GM12878 (cell line): ENCODE measurements at places on chromosomes 5 and 9. TPM values are rescaled to one million over a fixed set of nuclear protein-coding genes. Genes with fewer than 3 reads are reported as not detected.

DNA sequence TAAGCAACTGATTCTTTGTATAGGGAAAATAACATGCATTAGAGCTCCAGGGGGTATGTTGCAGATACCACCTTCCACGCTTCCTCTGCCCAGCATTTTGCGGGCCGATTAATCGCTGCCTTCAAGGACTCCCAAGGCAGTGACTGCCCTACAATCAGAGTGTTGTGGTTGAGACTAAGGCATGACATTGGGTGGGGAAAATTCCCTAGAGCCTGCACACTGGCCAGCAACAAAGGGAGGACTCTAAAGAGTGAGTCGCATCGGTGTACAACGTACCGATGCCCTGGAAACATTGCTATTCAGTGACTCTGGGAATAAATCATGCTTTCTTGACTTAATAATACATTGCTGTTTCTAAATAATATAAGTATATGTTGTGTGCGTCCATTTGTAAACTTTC, 119.7 kb downstream of the ZNF462 start:
- no peak for DNase-seq

DNA sequence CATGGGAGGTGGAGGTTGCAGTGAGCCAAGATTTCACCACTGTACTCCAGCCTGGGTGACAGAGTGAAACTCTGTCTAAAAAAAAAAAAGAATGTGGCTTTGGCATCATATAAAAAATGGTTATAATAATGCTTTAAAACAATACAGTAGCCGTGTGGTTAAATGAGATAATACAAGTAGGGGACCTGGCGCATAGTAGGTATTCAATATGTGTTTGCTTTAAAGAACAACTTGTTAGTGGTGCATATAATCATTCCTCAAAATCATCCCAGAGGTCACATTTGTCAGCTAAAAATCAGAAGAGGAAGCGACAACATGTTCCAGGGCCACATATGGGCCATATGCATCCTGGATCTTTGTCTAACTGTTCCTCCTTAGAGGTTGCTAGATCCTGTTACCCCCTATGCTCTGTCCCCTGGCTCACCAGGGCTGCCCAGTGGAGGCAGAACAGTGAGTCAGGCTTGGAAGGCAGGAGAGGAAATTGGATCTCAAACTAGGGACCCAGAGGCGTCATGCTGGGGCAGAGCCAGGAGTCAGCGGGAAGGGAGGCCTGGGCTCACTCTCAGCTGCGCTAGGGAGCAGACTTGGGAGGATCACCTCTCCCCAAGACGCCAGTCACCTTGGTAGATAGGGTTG, 27.7 kb downstream of the LHX6 start:
- DNase-seq = no peak

DNA sequence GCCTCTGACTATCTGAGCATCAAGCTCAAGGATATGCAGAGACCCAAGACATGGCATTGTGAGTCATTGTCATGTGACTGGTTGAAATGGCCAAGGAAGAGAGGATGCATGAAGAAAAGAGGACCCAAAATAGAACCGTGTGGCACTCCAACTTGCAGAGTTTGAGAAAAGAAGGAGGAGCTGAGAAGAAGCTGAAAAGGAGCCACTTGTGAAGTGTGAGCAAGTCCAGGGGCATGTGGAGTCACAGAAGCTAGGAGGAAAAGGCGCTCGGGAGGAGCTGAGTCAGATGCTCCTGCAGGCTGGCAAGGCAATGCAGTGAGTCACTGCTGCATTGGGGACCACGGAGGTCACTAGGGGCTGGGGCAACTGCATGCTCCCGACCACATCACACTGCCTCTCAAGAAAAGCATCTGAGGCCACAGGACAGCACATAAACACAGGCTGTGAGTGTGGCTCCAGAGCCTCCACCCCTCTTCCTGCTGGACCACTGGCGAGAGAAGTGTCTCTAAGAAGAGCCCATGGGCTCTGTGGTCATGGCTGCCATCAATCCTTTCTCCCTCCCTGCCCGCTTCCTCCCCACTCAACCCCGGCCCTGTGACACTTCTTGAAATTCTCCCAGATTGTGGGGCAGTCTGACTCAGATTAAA, 197.6 kb downstream of the DRD1 start:
- DNase-seq = no peak

DNA sequence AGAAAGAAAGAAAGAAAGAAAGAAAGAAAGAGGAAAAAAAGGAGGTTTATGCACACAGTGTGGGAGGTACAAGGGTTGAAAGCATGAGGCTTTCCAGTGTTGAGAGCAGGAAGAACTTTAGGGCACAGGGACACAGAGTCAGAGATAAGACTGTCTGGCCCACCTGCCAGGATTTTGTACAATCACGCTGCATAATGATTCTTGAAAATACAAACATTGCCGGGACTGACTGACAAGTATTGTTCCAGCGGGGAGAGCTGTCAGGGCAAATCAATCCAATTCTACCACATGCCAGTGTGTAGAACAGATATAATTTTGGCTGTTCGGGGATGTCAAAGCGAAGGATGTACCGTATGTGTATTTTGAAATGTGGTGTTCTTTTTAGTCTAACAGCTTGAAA, 254.7 kb downstream of the NTRK2 start:
- DNase-seq = no peak

The ENTREP1 gene
- not detected in 2 replicates for total RNA-seq

- no peak for DNase-seq
Measured at GRCh38 chr9:78613006-78613405, 316.1 kb downstream of the PSAT1 start.

DNA sequence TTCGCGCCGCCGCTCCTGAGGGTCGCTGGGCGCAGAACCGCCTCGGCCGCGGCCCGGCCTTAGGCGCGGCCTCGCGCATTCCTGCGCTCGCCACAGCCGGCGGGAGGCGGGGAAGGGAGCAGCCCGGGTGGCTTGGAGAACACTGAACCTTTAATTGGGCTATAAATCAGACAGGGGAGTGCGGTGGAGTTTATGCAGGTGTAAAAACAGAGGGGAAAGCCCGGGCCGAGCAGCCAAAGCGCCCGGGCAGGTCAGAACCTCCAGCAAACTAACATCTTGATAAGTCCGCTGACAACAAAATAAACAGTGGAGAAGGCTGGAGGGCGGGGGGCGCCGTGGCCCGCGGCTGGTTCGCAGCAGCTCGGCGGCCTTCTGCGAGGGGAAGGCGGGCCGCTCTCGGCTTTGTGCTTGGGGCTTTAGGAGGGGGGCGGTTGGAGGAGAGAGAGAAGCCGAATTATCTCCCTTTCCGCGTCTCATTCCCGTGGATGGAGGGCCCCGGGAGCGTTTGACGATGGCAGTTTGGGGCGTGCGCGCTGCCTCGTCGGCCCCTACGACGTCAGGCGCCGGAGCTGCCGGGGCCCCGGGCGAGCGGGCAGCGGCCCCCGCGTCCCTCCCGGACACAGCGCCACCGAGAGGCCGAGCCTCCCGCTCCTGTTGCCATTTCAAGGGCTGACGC, 11.3 kb downstream of the FOXD1 start:
- DNase-seq = no peak

- no peak for DNase-seq
Measured at GRCh38 chr5:170363671-170364070, 25.5 kb downstream of the KCNMB1 start.

DNA sequence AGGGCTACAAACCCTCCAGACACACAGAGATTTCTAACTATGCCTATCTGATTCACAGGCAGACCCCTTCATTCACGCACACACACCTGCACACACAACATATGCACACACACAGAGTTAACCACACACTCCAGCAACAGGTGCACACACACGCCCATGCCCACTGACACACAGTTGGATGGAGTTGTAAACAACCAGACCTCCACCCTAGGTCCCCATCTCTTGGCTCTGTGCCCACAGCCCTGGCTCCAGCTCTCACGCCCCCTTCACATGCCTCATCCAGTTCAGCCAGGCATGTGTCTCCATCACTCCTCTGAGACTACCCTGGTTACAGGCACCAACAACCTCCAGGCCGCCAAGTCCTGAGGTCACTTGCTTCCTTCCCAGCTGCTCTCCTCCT, 61.1 kb downstream of the PSD2 start:
- DNase-seq = no peak

The PCA3 gene
- total RNA-seq = not detected in 2 replicates

DNA sequence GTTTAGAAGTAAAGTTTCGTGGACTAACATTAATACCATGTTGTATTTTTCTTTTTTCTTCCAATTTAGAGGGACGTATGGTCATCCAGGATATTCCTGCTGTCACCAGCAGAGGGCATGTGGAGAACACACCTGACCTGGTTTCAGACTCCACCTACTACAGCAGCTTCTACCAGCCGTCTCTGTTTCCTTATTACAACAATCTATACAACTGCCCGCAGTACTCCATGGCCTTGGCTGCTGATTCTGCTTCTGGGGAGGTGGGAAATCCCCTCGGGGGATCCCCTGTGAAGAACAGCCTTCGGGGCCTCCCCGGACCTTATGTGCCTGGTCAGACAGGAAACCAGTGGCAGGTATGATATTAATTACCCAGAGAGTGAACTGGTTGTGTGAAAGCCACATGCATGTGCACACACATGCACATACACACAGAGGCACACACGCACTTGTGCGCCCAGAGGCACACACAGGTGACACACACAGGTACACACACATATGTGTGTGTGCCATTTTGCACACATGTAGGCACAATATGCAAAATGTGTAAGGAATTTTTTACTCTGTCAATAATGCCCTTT, 52.4 kb downstream of the DMRT1 start:
- DNase-seq = peak; percentile 91

The OR1J2 gene
- not detected in 2 replicates for total RNA-seq

DNA sequence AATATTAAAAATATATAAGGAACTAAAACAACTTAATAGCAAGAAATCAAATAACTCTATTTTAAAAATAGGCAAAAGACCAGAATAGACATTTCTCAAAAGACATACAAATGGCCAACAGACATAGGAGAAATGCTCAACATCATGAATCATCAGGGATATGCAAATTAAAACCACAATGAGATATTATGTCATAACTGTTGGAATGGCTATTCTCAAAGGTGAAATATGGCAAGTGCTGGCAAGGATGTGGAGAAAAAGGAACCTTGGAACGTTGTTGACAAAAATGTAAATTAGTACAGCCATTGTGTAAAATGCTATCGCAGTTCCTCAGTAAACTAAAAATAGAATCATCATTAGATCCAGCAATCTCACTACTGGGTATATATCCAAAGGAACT, 468.5 kb downstream of the NFIB start:
- DNase-seq = no peak

GRCh38 chr5:159258361-159258760, 4.7 kb upstream of the UBLCP1 start:
- DNase-seq = no peak

DNA sequence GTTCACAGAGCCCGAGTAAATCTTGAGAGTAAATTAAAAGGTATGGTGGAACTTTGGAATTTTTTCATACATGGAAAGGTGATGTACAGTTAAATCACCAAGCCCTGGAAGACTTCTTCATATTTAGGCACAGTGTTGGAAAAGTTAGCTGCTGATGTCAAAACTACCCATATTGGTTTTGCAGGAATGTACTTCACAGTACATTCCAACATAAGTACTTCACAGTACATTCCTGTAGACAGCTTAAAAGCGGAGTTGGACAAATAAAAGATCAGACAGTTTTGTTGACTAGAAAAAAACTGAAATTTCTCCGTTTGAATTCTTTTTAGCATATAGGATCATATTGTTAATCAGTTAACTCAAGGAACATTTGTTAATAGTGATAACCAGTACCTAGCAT, 1.8 kb downstream of the RANBP17 start:
- DNase-seq = no peak

DNA sequence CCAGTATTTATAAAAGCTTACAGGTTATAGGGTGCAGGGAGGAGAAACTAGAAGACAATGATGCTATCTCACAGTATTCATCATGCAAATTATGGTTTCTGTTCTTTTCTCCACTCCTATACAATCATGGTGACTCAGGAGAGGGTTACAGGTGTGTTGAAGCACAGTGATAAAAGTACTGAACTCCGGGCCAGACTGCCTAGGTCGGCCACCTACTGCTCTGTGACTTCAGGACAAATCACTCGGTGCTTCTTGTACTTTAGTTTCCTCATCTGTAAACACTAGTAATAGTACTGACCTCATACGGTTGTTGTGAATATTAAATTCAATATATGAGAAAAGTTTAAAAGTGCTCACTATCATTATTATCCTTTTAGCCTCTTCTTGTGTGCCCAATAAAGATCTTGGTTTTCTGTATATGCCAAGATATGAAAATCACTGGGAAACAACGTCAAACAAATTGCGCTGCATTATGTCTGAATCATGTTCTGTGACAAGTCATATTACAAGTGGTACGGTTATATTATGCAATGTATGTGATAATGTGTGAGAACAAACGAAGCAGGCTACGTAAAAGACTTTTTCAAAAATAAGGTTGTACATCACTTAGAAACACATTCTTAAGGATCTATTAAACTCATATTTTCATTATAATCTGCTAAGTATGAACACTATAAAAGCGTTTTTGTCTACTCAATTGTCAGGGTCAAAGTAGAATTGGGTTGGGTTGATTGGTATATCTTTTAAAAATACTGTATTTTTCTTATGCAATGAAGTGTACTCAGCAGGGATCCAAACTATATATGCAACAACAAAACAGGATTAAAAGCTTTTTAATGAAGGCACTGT, 153.3 kb downstream of the EFNA5 start:
- DNase-seq = no peak

GRCh38 chr5:158754018-158754514, 345.6 kb downstream of the EBF1 start:
- DNase-seq = no peak

The HABP4 gene
- 13.6 and 13.7 TPM in 2 replicates for total RNA-seq

DNA sequence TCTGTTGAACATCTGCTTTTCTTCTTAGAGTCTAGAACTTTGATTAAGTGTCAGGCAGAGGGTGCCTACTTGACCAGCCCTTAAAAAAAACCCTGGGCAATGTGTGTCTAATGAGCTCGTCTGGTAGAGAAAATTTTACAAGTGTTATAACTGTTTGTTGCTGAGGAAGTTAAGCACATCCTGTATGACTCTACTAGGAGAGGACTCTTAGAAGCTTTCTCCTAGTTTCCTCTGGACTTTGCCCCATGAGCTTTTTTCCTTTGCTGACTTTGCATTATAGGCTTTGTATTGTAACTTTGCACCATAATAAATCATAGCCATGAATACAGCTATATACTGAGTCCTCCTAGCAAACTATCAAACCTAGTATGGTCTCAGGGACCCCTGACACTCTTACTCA, 39.4 kb downstream of the GNG10 start:
- DNase-seq = no peak

GRCh38 chr5:27523629-27524028, 485.2 kb upstream of the CDH9 start:
- no peak for DNase-seq

- DNase-seq = no peak
Measured at GRCh38 chr9:131173995-131174394, 48.6 kb downstream of the NUP214 start.

The PCDHB15 gene
- not detected in 2 replicates for total RNA-seq
